ENCODE measurements at places on chromosomes 1 and 21.
A peak's percentile ranks its signal among the peaks of the same experiment; 100 is the strongest.

DNA sequence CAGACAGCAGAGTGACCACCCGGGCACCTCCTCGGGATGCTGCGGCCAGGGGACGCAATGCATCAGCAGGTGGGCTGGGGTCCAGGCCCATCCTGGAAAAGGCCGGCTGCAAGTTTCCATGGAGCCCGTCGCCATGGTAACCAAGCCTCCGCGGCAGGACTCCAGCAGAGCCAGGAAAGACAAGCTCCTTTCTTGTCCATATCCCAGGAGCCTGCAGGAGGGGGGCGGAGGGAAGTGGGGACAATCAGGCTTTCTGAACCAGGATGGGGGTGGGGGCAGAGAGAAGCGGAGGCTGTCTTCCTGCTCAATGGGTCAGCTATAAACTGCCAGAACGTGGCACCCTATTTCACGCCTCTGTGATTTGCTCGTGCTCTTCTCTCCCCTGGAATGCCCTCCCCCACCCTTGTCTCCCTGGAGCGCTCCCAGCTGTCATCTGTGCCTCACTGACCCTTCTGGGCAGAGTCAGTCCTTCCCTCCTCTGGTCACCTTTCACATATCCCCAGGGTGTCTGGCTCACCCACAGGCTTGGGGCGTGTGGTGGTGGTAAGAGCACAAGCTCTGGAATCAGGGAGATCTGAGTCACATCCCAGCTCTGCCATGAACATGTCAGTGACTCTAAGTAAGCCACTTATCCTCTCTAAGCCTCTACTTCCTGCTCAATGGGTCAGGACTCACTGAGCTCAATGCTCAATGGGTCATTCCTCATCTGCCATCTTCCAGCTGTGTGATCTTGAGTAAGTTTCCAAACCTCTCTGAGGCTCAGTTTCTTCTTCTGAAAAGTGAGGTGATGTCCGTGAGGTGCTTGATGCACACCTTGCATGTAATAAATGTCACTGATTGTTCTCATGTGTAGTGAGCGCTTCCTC is 58.9 kb upstream of the LAPTM5 start:
- no peak for DNase-seq

DNA sequence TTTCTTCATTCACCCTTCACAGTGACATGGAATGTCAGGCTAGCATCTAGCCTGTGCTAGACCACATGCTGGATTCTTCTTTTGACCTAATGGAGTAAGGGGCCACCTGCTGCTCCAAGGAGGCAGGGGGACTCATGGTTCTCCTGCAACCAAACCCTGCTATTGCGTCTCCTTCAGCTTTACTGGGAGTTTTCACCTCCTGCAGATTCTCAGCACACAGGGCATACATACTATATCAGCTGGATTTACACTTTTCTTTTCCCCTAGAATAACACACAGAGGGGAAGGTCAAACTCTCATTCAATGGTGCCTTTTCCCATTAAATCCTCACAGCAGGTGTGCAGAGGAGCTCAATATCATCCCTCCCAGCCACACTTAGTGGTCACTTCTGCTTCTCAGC is 16.6 kb upstream of the AK5 start:
- no peak for DNase-seq

- no peak for DNase-seq
These were observed 8.2 kb upstream of the IRF2BP2 start for GRCh38 chr1:234617986-234618736.

GRCh38 chr1:147245586-147246021 is 3.1 kb downstream of the CHD1L start:
- DNase-seq: no peak

GRCh38 chr1:72000809-72001208 is 281.5 kb downstream of the NEGR1 start:
- peak; percentile 33 for DNase-seq

GRCh38 chr1:91924146-91924545 is 25.1 kb upstream of the BRDT start:
- DNase-seq: no peak

- no peak for DNase-seq
These were observed 59.6 kb downstream of the CAPZB start for GRCh38 chr1:19425646-19426239.

- no peak for DNase-seq
These were observed 126.0 kb downstream of the SYF2 start for GRCh38 chr1:25106352-25106751.

DNA sequence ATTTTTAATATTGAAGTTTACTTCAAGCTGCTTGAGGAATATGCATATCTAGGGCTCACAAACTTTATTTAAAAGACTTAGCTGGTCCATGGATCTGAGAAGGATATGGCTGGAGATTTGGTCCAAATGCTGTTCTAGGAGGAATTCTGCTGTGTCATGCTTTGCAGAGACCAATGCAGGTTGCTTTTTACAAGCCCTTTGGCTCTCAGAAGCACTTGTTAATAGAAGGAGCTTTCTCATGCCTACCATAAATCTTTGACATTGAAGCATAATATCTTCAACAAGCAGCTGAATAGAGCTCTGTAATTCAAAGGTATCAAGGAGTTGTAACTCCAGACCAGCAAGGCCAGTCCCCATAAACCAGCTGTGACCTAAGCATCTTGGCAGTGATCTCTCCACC is 299.1 kb downstream of the HHAT start:
- no peak for DNase-seq

- DNase-seq: no peak
These were observed 214.2 kb upstream of the DMRTA2 start for GRCh38 chr1:50637460-50637859.

DNA sequence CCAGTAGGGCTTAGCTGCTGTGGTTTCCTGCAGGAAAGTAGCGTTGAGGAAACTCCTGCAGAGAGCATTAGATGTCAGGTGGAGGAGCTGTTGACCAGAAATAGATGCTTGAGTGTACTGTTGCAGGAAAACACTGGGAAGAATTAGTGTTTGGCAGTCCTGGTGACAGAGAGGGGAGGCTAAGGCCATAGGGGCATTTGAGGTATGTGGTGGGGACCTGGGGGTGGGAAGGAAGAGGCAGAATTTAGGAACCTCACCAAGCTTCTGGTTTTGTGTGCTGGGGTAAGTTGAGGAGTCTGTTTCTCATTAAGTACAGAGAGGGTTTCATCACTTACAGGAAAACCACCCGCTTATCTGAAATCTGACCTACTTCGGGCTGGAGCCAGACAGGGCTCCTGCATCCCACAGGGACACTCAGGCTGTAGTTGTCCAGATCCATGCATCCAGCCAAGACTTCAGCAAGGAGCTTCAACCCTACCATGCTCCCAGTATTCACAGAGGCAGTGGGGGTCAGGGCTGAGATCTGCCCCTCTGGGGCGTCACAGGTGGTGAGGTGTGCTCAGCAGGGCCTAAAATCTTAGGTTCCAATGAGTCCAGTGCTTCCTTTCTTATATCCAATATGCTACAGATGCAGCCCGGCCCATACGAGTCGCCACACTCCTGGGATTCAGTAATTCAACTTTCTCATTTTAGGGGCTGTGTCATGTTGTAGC is 15.1 kb downstream of the SH2D2A start:
- no peak for DNase-seq

DNA sequence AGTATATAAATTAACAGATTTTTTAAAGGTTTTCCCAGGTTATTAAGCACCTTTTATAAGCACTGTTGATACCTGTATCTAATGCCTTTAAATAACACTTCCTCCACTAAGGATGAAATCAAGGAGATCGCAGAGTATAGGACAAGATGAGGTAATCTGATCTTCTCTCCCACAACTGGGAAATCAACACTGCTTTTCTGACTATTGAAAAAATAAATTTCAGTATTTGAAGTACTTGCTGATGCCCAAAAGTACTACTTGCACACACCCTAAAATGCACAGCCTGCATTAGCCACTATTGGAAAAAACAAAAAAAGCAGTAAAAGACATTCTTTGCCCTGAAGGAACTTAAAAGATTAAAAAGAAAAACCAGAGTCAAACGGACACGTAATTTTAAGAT is 48.6 kb downstream of the PUM1 start:
- DNase-seq: no peak

DNA sequence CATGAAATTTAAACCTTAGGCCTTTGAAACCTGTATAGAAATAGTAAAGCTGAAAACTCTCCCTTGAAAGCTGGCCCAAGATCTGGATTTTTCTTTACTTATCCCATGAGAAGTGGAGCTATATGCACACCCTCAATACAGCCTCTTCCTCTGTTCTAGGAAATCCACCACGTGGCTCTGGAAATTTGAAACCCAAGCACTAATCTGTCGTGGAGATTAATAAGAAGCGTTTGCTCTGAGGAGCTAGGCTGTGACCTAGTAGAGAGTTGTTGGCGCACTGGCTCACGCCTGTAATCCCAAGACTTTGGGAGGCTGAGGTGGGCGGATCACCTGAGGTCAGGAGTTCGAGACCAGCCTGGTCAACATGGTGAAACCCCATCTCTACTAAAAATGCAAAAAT is 291.3 kb upstream of the PLXNA2 start:
- no peak for DNase-seq

DNA sequence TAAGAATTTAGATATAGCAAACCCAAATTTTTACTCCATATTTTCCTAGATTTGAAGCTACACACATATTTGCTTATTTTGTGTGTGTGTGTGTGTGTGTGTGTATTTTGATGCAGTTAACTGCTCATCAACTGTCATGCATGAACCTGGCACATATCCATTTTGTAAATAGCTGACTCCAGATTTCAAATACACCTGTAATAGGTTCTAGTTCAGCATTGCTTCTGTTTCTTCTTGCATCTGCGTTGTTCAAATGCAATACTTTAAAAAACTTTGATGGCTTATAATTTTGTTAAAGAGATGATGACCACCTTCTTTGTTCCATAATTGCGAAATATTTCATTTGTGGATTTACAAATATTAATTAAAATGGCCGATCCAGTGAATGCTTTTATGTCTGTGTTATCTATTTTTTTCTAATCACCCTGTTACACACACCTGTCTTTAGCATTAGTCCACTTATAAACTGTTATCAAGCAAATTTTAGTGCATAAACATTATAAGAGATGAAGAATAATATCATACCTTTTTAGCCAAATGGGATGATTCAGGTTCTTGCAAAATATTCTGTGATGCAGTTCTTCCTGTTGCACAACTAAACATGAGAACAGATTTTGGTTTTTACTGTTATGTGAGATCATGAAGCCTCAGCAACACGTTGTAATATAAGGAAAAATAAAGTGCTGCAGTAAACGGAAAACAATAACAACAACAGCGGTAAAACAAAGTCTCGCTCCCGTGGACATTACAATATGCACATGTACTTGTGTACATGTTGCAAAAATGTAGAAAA is 12.7 kb upstream of the S100A11 start:
- DNase-seq: no peak

- no peak for DNase-seq
These were observed 96.0 kb upstream of the BTG3 start for GRCh38 chr21:17708522-17709265.

DNA sequence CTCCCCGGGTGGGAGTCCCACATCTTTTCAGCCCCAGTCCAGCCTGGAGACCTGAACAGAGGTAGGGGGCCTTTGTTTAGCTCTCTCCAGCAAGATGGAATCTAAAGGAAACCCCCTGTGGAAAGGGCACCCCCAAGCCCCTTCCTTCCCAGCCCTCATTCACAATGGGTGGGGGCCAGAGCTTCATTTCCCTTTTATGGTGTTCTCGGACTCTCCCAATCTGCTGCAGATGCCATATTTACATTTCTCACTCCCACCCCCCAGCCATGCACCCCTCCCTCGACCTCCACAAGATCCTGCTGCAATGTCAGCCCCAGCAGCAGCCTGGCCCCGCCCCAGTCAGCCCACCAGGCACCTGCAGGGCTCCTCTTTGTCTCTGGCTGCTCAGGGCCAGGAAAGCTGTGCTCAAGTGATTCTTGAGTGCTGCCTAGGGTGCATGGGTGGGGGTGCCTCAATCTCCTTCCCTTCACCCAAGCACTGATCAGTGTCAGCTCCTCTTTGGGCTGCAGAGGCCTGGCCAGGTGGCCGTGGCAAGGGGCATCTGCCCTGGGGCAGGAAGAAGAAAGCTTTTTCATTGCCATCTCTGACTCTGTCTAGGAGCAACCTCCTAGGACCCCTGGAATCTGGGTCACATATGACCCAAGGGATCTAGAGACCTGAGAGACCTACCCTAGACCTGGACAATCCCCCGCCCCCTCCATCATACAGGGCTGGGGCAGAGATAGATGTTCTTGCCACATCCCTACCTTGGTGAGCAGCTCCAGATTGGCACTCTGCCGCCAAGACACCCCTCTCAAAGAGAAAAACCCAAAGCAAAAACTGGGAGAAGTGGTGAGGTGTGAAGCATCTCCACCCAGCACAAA is 1.7 kb downstream of the KIF21B start:
- DNase-seq: no peak

Data from NCI-H526 treated with DMSO at 0.1 percent for 48 hours (cell line).